Esophagus muscularis mucosa (tissue), 4 donors: ENCODE measurements at places on chromosomes 1 and 21. TPM values are rescaled to one million over a fixed set of nuclear protein-coding genes. Genes with fewer than 3 reads are reported as not detected.

OR2AK2 gene
- not detected for total RNA-seq

DNA sequence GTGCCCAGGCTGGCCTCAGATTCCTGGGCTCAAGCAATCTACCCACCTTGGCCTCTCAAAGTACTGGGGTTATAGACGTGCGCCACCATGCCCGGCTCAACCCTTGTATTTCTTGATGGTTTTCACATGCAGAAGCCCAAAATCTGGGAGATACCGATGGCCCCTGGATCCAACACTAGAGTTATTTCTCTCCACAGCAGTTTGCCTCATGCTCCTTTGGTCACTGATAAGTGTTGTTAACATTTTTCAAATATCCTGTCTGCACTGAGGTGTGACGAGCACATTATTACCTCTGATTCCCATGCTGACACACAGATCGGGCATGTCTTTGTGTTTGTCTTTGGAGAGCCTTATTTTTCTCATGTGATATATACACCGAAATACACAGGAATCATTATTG is 107.0 kb downstream of the KIF26B start:
- DNase-seq: peak; percentile 77

GRCh38 chr1:33234131-33234530 is 22.2 kb upstream of the ZNF362 start:
- DNase-seq: no peak

DNA sequence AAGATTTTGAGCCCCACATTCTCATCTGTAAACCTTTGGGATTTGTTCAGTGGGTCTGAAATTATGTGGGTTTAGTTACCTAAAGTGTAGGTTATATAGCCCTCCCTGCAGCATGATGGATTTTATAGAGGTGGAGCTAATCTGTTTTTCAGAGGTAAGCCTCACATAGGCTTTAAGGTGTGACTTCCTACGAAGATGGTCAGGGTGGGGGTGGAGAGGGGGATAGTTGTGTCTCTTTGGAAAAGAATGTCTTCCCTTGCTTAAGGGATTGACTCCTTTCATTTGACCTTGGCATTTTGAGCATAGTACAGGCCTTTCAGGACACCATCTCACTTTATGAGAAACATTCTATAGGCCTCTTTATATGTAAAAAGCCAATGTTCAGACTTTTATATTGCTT is 3.4 kb downstream of the CACHD1 start:
- DNase-seq: peak; percentile 37

DNA sequence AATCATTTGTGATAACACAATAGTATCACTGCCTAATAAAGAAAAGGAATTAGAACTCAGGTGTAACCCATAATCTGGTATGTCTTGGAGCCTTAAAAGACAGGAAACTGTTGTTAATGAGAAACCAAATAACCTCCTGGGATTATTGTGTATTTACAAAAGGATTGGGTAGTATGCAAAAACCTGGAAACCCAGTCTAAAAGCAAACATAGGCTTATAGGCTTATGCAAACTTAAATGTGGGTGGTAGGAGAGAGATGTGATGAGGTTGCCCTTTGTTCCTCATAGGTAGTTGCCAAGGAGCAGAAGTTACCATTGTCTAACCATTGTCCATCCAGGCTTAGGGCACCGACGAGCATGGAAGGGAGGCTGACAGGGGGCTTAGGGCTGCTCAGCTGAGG is 165.8 kb downstream of the AK5 start:
- no peak for DNase-seq

DNA sequence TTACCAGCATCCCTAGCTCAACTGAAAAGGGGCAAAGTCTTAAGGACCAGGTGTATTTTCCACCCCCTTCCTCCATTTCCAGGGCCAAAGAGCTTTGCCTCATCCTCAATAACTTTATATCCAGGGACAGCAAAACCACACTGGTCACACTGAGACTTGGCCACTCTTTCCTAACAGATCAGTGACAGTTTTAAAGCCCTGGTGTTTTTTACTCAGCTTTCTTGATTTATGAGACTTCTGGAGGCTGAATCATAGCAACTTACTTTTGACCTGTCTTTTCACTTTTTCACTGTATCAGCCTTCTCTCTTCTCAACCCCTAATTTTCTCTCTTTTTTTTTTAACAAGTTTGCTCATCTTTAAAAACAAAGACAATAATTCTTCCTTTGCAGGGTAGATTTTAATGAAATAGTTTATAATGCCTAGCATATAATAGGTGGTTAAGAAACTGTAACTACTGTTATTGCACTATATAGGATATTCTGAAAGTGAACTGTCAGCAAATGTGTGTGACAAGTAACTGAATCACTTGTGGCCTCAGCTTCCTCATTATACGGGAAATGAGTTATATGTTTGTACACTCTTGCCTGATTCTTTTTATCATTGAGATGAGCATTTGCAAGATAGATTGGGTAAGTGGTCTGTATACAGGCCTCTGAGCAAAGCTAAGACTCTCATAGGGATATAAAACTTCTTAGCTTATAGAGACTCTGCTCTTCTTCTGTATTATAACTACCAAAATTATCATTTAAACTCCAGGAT is 19.7 kb upstream of the DYNLT5 start:
- no peak for DNase-seq

GRCh38 chr1:39745016-39745670 is 6.5 kb downstream of the PPIE start:
- DNase-seq: no peak

DNA sequence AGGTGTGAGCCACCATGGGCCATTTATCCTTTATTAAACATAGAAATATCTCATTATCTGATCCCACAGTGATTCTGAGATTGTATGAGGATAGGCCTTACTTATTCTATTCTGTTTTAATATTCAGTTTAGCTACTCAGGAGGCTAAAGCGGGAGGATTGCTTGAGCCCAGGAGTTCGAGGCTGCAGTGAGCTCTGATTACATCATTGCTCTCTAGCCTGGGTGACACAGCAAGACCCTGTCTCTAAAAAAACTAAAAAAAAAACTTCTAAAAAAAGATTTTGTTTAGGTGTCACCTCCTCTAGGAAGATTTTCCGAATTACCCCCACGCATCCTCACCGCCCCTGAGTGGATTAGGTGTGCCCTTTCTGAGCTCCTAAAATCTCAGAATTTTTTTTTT is 14.3 kb upstream of the HNRNPU start:
- no peak for DNase-seq

CD84 gene
- 3.7 TPM for total RNA-seq

NTRK1 gene
- total RNA-seq: 0.58 TPM

DNA sequence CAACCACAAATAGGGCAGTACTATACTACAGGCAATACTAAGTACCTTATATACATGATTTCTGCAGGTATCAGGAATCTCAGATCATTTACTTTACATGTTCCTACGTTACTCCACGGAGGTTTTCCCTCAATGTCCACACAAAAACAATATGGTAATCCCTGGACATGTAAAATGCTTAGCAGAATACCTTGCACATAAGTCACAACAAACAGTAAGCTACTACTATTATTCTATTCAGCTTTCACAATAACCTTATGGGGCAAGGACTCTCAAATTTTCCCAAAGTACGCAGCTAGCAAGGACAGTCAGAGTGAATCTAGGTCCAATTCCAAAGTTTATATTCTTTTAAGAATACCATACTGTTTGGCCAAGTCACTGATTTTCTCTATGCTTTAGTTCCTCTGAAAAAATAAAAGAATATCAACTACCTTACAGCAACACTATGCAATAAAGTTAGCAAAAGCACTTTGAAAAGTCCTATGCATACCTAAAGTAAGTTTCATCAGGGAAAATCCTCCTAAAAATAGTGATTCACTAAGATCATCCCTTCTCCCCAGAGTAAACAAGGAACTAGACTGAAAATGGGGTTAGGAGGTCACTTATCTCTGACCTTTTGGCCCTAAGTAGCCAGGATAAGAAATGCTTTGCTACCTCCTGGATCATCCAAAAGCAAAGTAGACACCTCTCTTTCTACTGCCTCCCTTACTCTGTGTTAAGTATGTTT is 67.4 kb downstream of the LUZP1 start:
- no peak for DNase-seq

- DNase-seq: no peak
Measured at GRCh38 chr1:194322751-194323150, 1136.3 kb upstream of the B3GALT2 start.

GRCh38 chr1:29803486-29803885 is 567.2 kb downstream of the PTPRU start:
- DNase-seq: no peak

LRRC8B gene
- total RNA-seq: 4.3 TPM

GRCh38 chr1:162587347-162587746 is 25.8 kb downstream of the UAP1 start:
- DNase-seq: no peak

GRCh38 chr1:3749512-3749911 is 2.7 kb upstream of the CCDC27 start:
- DNase-seq: no peak

DNA sequence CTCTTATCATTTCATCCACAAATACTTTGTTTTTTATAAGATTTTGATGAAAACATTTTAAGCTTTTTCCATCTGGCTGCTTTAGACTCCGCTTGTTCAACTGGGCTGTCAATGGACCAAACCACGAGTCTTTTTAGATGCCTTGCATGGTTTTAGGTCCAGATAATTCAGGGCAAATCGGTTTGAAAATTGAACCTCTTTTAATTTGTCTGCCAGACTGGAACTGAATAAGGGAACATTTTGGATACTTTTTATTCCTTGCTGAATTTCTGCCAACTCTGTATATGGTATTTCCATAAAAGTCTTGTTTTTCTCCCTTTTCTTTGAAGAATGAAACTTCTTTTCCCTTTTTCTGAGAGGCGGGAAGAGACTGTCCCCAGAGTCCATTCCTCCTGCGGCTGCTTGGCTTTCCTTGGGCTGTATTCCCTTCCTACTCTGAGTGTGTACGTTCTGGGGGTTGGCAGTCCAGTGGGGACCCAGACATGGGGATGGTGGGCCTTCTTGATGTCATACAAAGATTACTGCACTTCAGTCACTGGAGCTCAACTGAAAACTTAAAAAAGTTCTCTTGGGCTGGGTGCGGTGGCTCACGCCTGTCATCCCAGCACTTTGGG is 46.5 kb upstream of the CNN3 start:
- DNase-seq: no peak
